ENCODE measurements at places on chromosomes 12 and 14.

DNA sequence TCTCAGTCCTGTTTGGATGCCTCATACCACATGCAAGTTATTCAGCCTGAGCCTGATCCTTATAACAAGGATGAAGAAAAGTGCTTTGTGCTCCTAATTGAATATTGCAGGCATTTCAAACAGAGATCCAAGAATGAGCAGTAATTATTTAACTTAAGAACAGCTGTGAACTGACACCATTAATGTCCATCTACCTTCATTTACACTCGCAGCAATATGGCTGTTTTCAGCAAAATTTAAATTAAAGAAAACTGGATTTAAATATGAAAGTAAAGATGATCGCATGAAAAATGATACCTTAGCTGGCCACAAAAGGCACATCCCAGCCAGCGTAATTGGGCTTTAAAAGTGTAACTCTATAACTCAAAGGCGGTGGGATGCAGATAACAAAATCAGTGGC is 466.3 kb downstream of the GALC start:
- no peak for DNase-seq

GRCh38 chr12:1823237-1823636 is 2.9 kb downstream of the LRTM2 start:
- no peak for DNase-seq

DNA sequence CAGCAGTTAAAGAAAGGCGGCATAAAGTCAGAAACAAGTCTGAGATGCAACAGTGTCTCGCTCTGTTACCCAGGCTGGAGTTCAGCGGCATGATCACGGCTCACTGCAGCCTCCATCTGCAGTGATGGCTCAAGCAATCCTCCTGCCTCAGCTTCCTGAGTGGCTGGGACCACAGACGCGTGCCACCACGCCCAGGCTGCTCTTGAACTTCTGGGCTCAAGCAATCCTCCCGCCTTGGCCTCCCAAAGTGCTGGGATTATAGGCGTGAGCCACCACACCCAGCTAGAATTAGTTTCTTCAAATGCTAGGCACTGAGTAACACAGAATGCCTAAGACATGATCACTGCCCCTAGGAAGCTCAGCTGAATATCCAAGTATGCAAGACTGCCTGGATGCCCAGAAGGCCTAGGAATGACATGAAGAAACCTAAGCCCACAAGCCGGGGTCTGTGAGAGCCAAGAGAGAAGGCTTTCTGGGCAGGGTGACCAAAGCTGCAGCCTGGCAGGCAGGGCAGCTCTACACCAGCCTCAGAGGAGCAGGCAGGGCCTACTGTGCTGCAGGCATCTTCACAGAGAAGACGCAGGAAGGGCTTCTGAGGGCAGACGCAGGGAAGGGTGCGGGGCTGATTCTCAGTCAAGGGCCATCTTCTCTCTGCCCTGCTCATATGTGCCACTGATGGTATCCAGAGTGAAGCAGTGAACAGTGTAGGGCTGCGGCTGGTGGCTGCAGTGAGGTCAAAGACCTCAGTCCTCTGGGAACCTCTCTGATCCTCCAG is 4.3 kb upstream of the PPP2R5C start:
- DNase-seq, result no peak

- no peak for DNase-seq
Observed at GRCh38 chr12:9792961-9793617, 32.4 kb upstream of the CD69 start.

DNA sequence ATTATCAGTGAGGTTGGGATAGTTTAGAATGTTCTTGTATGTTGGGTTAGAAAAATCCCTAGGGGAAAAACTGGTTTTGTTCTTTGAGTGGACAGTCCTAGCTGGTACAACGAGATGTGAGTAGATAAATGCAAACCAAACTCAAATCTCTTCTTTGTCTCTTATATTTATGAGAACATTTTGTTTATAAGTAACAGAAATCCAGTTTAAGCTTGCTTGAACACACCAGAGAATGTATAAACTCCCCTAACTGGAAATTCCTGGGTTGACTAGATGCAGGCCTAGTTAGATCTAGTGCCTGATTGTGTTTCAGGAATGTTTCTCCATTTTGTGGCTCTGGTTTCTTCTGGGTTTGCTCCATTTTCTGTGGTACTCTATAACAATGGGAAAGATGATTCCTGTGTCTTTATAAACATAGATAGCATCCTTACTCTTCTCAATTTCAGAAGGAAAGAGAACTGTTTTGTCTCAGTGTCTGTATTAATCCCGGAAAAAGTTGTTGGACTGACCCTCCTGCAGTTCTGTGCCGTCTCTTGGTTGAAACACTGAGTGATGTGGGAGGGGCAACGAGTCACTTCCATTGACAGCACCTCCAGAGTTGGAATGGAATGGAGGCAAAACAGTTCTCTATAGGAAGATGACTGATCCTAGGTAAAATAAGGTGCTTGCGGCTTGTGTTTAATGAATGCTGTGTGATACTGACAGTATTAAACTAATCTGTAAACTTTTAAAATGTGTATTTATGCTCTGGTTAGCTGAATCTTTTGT is 244.8 kb downstream of the TMTC2 start:
- no peak for DNase-seq

All from stimulated activated CD4-positive, alpha-beta T cell treated with anti-CD3 and anti-CD28 coated beads, TNF-alpha, amount 100 ng/mL, for 4 hours (primary cell).